ENCODE measurements at places on chromosomes 2 and 18.

DNA sequence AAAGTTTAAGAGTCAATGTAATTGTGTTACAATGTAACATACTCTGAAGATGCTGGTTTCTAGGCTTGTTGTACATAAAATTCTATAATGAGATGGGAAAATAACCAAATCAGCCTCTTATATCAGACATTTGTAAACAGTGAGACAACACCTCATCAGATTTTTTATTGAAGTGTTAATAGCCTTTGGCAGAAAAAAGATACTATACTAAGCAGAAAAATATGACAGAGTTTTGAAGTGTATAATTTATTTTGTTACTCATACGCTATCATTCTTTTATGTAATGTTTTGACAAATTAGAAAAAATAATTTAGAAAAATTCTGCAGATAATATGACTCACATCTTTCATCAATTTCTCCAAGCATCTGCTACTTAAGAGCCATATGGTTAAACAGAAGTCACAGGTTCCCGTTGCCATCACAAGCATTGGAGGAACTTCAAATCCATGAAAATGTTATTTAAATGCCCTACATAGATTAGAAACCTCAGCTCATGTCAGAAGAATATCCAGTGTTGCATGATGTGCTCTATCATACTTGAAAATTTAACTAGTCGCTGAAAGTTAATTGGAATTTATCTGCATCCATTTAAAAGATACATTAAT, 535.4 kb downstream of the LRP1B start:
- no peak overlapping the region for H3K4me3 ChIP-seq
- DNase-seq, result no peak
- H3K4me1 ChIP-seq, result no peaks in the 10 kb centered on the region
- no peaks in the 10 kb centered on the region for H3K27me3 ChIP-seq

- no peaks in the 10 kb centered on the region for H3K4me1 ChIP-seq
- DNase-seq, result no peak
- H3K36me3 ChIP-seq, result no peaks in the 10 kb centered on the region
These were observed 179.4 kb upstream of the AGAP1 start for GRCh38 chr2:235314371-235314930.

GRCh38 chr18:58640891-58641610, 12.2 kb upstream of the ALPK2 start:
- no peak overlapping the region for H3K4me3 ChIP-seq
- H3K27ac ChIP-seq, result no peak overlapping the region
- H3K36me3 ChIP-seq, result no peaks in the 10 kb centered on the region
- H3K4me1 ChIP-seq, result peaks cover 5% of the 10 kb centered on the region

- peak overlapping the region; percentile 60 for H3K4me3 ChIP-seq
- peaks cover 6% of the 10 kb centered on the region for H3K27me3 ChIP-seq
- H3K4me1 ChIP-seq, result peaks cover 20% of the 10 kb centered on the region
These were observed 742 bp downstream of the RRM2 start for GRCh38 chr2:10123281-10123680.

GRCh38 chr18:32598144-32598543, 127.5 kb upstream of the GAREM1 start:
- H3K4me3 ChIP-seq, result no peak overlapping the region
- H3K36me3 ChIP-seq, result no peaks in the 10 kb centered on the region
- no peaks in the 10 kb centered on the region for H3K4me1 ChIP-seq
- H3K27me3 ChIP-seq, result no peaks in the 10 kb centered on the region

DNA sequence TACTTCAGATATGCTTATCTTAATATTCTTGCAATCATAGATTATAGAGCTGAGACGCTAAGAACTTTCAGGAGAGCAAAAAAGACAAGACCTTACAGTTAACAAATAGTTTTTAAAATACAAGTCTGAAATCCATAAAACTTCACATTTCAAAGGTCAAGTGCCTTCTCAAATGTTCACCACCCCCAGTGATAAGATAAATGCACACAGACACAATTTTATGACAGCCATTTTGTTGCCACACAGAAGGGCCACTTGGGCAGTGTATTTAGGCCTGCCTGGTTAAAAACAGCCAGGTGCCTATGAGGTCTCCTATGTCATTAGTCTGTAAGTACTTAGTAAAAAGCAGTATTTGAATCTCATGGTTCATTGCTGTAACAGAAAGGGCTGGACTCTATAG, 8.1 kb upstream of the PSTPIP2 start:
- no peaks in the 10 kb centered on the region for H3K27me3 ChIP-seq
- no peak for DNase-seq
- H3K27ac ChIP-seq, result no peak overlapping the region
- no peaks in the 10 kb centered on the region for H3K4me1 ChIP-seq

DNA sequence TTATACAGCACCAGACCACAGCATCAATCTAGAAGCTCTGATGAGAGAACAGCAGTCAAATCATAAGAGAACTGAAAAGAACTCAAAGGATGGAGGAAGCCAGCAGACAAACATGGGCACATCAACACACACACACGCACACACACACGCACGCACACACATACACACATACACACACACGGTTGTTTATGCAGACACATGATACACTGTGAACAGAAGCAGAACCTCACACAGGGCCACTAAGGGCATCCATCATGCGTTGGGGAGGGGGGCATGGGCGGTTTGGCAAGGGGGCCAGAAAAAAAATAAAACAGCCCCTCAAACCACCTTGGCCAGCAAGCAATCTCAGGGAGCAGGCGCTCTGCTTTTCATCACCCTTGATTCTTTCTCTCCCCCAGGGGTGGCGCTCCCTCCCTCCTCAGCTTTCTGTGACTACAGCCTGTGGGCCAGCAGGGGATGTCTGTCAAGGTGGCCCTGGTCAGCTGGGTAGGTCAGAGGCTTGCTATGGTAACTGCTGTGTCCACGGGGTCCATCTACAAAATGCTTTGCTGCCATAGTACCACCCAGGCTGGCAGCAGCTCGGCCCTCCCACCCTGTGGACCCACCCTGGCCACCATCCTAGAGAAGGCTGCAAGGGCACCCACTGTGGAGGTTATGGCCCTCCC, 318.0 kb downstream of the CELF4 start:
- no peaks in the 10 kb centered on the region for H3K4me1 ChIP-seq
- DNase-seq, result no peak
- no peak overlapping the region for H3K4me3 ChIP-seq

DNA sequence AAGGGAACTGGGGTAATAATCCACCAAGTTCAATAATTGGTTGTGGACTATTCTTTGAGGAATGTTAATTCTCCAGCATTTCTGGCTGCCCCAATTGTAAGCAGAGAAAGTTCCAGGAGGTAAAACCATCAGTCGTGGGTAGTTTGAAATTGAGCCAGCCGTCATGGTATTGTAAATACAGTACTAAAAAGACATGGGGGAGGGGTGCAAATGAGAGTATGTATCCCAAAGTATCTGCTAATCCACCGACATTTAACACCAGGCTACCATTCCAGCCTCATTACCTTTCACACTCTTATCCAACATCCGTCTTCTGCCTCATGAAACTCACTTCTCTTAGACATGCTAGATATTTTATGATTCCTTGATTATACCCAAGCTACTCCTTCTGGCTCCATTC, 507.9 kb downstream of the ERBB4 start:
- H3K27me3 ChIP-seq, result no peaks in the 10 kb centered on the region
- H3K36me3 ChIP-seq, result no peaks in the 10 kb centered on the region
- no peak for DNase-seq
- H3K4me3 ChIP-seq, result no peak overlapping the region

- no peak overlapping the region for H3K4me3 ChIP-seq
- no peaks in the 10 kb centered on the region for H3K27me3 ChIP-seq
- no peak overlapping the region for H3K27ac ChIP-seq
- DNase-seq, result no peak
- H3K36me3 ChIP-seq, result no peaks in the 10 kb centered on the region
These were observed 468.0 kb upstream of the SPHKAP start for GRCh38 chr2:228649447-228649846.

DNA sequence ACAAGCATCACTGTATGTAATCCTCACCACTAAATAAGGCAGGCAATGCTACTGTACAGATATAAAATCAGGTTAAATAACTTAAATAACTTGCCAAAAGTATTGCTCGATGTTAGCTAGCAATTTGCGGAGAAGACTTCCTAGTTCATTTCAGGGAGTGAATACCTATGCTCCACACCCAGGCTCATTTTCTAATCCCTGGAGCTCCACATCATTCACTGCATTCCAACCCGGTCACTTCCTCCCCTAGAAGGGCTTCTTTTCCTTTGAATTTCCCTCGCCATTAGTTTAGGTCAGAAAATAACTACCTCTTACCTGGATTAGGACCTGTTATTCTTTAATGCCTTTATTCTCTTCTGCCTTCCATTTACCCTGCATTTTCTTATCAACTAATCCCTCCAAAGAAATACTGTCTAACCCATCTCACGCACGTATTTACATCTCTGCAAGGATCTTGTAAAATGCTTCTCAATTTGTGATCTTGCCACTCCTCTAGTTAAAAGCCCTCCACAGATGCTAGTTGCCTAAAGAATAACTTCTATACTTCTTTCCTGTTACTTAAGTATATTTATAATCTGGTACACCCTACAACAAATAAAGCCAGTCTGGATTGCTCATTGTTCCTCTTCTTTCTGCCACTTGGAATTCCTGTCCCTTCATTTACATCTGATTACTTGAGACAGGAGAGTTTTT, 599.8 kb downstream of the NRXN1 start:
- H3K27ac ChIP-seq, result no peak overlapping the region
- H3K36me3 ChIP-seq, result no peaks in the 10 kb centered on the region
- no peak for DNase-seq
- no peaks in the 10 kb centered on the region for H3K27me3 ChIP-seq

DNA sequence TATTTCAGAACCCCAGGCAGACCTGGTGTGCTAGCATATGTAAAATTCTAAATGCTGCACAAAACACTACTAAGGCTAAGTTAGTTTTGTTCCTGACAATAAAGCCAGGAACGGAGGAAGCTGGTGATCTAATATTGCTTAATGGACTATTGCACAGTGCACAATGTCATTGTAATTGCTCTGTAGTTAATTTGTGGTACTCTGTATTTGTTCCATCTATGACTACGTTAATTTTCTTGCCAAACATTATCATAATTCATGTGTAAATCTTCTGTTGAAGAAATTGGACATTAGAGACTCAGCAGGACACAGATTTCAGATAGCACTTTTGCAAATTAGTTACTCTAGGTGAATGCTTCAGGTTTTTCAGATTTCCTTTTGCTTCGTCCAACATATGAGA, 232.3 kb downstream of the RIT2 start:
- H3K27me3 ChIP-seq, result no peaks in the 10 kb centered on the region
- H3K36me3 ChIP-seq, result no peaks in the 10 kb centered on the region
- DNase-seq, result no peak
- no peaks in the 10 kb centered on the region for H3K4me1 ChIP-seq

- peaks cover 63% of the 10 kb centered on the region for H3K4me1 ChIP-seq
- peaks cover 23% of the 10 kb centered on the region for H3K36me3 ChIP-seq
- no peak overlapping the region for H3K4me3 ChIP-seq
These were observed 204.1 kb downstream of the LDLRAD4 start for GRCh38 chr18:13422541-13423147.

DNA sequence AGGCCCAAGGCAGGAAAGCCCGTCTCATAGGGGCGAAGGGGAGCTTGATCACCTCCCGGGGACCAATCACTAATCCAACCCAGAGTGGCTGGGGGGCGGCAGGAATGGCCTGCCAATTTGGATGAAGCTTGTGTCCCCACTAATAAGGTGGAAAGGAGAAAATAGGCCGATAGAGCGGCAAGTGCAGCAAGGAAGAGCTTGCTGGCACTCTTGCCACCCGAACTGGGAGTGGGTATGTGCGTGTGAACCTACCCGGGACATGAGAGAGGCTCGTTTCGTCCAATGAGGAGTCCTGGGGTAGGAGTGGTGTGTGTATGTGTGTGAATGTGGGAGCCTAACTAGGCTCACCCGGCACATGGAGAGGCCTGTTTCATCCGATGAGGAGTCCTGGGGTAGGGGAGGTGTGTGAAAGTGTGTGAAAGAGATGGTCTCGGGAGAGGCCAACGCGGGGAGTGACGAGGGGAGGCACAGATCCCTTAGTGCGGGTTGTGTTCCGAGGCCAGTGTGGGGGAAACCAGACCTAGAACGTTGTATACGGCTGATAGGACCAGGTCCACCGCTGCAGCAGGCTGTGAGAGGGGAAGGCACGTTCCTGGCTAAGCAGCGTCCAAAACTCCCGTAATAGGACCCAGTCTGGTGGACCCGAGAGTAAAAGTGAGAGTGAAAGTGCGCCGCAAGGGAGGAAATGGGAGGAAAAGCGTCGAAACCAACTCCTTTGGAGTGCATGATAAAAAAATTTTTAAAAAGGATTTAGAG, 47.1 kb upstream of the SELENOI start:
- H3K27me3 ChIP-seq, result peaks cover 15% of the 10 kb centered on the region
- no peaks in the 10 kb centered on the region for H3K36me3 ChIP-seq
- no peaks in the 10 kb centered on the region for H3K4me1 ChIP-seq
- H3K27ac ChIP-seq, result peak overlapping the region; percentile 80
- H3K4me3 ChIP-seq, result peak overlapping the region; percentile 61

GRCh38 chr18:45161850-45162249, 453.4 kb upstream of the SLC14A2 start:
- H3K36me3 ChIP-seq, result no peaks in the 10 kb centered on the region
- H3K4me1 ChIP-seq, result no peaks in the 10 kb centered on the region
- H3K27me3 ChIP-seq, result no peaks in the 10 kb centered on the region
- H3K4me3 ChIP-seq, result no peak overlapping the region

GRCh38 chr2:34099377-34099776, 500.3 kb upstream of the FAM98A start:
- H3K4me1 ChIP-seq, result no peaks in the 10 kb centered on the region
- H3K36me3 ChIP-seq, result no peaks in the 10 kb centered on the region
- no peak for DNase-seq
- H3K27me3 ChIP-seq, result no peaks in the 10 kb centered on the region
- no peak overlapping the region for H3K27ac ChIP-seq

GRCh38 chr18:59459369-59460071, 100.5 kb upstream of the LMAN1 start:
- DNase-seq, result no peak
- no peak overlapping the region for H3K27ac ChIP-seq
- no peaks in the 10 kb centered on the region for H3K4me1 ChIP-seq
- H3K4me3 ChIP-seq, result no peak overlapping the region

DNA sequence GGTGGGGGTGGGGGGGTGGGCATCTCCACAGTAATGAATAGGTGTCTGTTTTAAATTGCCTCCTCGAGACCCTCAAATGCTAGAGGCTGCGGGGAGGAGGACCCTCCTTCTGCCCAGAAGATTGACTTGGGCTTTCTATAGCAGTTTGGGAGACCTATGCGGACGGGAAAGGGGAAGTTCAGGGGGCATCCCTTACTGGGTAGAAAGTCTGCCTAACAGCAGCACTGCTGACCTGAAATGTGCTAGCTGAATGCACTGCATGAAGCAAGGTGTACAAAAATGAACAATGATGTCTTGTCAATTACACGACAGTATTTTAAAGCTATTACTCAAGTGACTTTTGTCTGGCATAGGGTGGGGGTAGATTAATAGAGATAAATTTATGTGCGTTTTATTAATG, 2.5 kb downstream of the DCC start:
- H3K27me3 ChIP-seq, result peaks cover 38% of the 10 kb centered on the region
- no peaks in the 10 kb centered on the region for H3K4me1 ChIP-seq
- no peak overlapping the region for H3K4me3 ChIP-seq

- DNase-seq, result no peak
- H3K27me3 ChIP-seq, result no peaks in the 10 kb centered on the region
- peaks cover 2% of the 10 kb centered on the region for H3K4me1 ChIP-seq
- H3K27ac ChIP-seq, result no peak overlapping the region
- no peaks in the 10 kb centered on the region for H3K36me3 ChIP-seq
These were observed 17.8 kb downstream of the IL1R2 start for GRCh38 chr2:102009557-102009956.
